ENCODE measurements at places on chromosomes 4 and X.

DNA sequence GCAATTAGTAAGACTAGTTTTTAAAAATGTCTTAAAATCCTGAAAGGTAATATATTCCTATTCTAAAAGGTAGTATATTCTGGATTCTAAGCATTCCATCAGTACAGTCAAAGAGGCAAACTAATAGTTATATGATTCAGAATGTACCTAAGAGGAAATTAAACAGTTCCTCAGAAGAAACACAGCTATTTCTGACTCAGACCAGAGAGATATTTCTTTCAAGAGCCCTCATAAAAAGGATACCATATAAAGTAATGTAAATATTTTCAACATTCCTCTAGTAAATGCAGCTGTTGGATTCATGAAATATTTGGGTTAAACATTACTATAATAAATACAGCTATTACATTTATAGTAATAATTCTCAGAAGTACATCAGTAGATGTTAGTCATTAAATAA, 358.3 kb downstream of the MAGEB5 start:
- DNase-seq: no peak

GRCh38 chr4:155761916-155762315, 3.1 kb downstream of the GUCY1B1 start:
- DNase-seq: peak; percentile 10

GRCh38 chr4:1368421-1369090, 21.5 kb downstream of the UVSSA start:
- DNase-seq: no peak

GRCh38 chr4:100694467-100694866, 176.6 kb upstream of the EMCN start:
- no peak for DNase-seq

DNA sequence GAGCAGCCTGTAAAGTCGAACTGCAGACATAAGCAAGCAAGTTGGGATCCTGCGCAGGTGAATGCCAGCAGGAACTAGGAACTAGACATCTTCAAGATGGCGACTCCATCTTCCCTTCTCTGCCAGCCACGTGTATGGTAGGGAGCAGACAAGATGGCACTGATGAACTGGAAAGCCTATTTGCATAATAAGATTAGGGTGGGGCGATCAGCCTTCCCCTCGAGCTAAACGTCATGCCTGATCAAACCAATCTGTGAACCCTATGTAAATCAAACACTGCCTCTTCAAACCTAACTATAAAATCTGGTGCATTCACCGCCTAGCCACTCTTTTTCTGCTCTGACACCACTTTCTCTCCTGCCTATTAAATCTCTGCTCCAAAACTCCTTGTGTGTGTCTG, 28.1 kb upstream of the LGI2 start:
- no peak for DNase-seq

- DNase-seq: peak; percentile 42
These were observed at the start of gene GABRE for GRCh38 chrX:151974336-151975227. GABRE (minus strand) TSS chrX:151974676; CDS start chrX:151974625, 51 bp downstream.

DNA sequence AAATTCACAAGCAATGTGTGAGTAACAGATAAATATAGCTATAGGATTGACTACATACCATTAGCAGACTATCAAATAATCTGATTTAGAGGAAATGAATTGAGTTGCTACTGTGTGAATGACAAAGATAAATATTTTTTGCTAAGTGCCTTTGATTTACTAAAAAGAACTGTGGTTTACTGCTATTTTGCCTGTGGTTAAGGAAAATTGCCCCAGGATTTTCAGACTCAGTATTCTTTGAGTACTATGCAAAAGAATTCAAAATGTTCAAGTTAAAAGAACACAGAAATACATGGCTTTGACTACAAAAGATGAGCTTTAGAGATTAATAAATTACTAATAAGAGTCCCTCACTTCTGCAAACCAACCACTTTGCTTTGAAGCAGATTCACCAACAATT, 853.8 kb downstream of the ADGRL3 start:
- no peak for DNase-seq

DNA sequence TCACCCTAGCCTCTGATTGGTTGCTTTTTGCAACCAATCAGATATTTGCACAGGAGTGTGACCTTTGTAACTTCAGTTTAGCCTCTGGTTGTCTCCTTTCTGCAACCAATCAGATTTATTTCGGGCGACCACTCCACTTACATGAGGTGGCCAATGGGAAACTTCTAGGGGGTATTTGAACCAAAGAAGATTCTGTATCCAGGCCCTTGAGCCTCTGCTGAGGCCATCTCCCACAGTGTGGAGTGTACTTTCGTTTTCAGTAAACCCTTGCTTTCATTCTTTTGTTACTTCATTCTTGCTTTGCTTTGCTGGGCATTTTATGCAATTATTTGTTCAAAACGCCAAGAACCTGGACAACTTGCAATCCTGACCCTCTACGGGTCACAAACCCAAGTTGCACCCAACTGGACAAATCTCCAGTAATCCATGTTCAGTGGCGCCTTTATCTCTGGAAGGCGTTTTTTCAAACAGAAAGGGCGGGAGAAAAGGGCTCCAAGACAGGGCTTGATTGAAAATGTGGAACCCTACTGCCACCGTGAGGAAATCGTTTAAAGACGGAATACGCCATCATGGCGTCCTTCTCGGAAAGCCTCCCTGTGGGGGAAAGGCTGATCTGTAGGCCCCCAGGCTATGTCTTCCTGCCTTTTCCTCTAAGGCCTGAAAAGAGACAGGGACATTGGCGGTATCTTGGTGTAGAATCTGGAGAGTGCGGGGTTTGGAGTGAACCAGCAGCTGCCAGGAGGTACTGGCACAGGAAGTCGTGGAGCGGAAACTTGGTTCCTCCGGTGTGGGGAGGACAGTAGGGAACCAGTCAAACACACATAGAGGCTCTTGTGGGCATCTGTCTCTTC, 184.6 kb downstream of the OR13H1 start:
- DNase-seq: peak; percentile 96

DNA sequence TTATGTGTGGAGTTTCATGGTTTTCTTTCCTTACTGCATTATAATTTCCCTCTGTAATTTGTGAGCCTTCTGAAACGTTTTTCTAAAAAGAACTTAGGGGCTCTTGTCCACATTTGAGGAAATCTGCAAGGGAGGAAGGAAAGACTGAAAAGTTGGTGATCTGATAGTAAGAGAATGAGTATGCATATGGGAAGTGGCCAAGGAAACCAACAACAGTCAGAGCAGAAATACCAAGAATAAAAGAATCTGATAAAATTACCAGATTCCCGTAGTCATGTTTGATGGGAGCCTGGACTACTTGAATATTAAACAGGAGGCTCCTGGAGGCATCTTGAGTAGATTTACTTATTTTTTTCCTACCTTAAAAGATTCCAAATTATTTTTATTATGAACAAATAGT, 50.1 kb downstream of the MEPE start:
- DNase-seq: no peak

DNA sequence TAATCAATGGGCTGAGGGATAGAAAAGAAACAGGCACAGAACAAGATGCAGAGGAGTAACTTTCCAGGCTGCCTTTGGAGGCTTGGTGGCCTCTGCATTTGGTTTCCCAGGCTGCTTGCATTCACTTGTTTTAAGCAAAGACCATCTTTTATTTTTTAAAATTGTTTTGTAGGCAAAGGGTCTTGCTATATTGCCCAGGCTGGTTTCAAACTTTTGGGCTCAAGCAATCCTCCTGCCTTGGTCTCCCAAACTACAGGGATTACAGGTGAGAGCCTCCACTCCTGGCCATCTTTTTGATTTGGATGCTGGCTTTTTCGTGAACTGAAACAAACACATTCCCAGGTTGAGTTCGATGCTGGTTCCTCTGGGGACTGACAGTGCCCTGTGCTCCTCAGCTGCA, 74.1 kb downstream of the SLC9A6 start:
- DNase-seq: no peak

- no peak for DNase-seq
These were observed 171.7 kb downstream of the STK32B start for GRCh38 chr4:5222951-5223350.

GRCh38 chr4:149523039-149523438, 292.6 kb downstream of the IQCM start:
- DNase-seq: no peak

DNA sequence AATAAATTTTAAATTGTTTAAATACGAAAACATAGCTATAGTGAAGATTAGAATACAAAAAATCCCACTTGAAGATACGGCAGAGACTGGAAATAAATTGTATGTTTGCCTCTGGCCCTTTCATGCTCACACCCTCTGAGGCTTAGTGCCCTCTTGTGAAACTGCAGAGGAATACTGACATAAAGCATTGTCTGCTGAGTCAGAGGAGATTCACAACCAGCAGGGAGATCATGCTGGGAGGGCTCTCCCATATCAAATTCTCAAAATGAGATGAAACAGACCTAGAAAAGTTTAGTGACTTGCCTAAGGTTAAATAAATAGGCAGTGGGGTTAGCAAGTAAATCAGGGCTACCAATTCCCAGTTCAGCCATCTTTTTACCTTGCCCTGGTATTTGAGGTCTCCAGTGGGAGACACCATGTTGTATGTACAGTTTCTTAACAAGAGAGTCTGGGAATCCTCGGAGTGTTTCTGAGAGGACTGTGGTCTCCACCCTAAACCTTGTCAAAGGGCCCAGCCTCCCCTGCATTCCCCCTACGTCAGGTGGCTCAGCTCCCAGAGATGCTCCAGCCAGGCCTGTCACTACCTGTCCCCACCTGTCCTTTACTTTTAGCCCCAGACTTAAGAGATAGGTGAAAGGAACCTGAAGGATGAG, 581.4 kb upstream of the DIPK2B start:
- DNase-seq: peak; percentile 86

GRCh38 chr4:170270628-170271027, 180.9 kb upstream of the AADAT start:
- DNase-seq: no peak

- DNase-seq: peak; percentile 55
These were observed 55.9 kb downstream of the TMEM156 start for GRCh38 chr4:38976308-38976707.

GRCh38 chr4:84503495-84504437, 4.7 kb upstream of the NKX6-1 start:
- DNase-seq: peak; percentile 66

- DNase-seq: no peak
These were observed 105.8 kb upstream of the DCAF12L1 start for GRCh38 chrX:126658447-126658846.

- no peak for DNase-seq
These were observed 38.5 kb upstream of the SHROOM4 start for GRCh38 chrX:50852524-50852923.

GRCh38 chr4:87465739-87466366, 43.5 kb downstream of the NUDT9 start:
- peak; percentile 74 for DNase-seq

DNA sequence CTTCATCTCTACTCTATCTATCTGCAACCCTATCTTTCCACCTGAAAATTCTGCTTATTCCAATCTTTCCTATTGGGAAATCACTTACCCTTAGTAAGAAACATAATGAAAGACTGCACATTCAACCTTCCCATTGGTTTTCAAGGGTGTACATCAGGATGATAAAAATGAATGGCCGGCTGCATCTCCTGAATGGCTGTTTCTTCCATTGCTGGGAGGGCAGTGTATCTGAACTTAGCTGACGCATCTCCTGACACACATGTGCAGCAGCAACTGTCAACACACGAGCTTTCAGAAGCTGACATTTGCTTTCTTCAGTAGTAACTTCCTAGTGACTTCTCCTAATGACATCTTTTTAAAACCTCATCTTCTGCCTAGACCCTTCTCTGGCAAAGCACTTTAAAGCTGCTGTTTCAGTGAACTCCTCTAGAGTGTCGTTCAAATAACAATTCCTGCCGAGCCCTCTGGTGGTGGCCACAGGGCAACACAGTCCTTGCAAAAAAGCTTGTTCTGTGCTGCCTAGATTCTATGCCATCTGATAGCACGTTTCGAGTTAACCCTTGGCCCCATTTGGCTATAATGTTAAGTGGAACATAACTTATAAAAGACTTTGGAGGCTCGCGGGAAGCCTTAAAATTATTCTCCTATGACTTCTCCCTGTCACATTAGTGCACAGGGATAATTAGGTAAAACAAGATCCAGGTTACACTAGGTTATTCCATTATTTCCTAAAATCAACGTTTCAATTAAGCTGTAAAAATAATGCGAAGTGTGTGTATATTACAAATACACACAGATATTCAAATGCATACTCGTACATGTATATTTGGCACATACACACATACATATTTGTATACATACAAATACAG, 2340.7 kb downstream of the PCDH7 start:
- peak; percentile 44 for DNase-seq

DNA sequence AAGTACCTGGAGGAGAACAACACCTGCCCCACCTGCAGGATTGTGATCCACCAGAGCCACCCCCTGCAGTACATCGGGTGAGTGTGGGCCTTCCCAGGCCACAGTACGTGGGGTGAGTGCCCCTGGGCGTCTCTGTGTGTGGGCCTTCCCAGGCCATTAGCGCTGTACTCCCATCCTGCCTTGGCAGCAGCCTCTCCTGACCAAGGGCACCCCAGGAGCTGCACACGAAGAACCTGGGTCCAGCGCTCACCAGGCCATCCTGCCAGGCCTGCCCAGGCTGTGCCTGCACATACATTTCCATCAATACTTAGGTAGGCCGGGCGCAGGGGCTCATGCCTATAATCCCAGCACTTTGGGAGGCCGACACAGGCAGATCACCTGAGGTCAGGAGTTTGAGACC, 29.3 kb downstream of the PCGF3 start:
- no peak for DNase-seq

DNA sequence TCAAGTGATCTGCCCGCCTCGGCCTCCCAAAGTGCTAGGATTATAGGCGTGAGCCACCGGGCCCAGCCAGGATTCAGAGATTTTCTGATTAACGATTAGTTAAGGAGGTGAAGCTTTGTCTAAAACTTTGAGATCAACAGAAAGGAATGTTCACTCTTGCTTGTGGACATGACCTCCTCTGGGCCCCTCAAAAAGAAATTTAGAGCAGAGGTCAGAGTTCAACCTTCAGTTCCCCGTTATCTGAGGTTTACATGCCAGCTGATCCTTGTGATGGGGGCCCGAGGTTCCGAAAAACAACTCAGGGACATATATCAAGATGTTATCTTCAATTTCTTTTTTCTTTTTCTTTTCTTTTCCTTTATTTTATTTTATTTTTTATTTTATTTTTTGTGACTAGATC, 54.6 kb downstream of the DDX3X start:
- DNase-seq: no peak

GRCh38 chr4:1011022-1011665, at the start of gene FGFRL1:
FGFRL1 (plus strand) TSS chr4:1011626; CDS start chr4:1012486, 860 bp downstream.
- peak; percentile 88 for DNase-seq

DNA sequence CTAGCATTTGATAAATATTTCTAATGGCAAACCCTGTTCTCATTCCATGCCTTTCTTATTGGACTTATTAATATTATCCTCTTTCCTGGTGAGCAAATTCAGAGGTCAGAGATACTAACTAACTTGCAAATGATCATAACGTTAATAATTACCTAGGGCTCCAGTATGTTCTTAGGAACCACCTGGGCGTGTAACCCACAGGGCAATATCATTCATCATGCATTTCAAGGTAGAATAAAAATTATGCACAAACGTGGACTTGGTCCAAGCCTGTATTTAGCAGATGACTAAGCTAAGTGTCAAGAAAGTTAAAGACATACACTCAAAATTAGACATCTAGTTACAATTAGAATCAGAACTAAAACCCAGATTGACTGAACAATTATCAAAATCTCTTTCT, 850.1 kb downstream of the TRIML1 start:
- DNase-seq: no peak
